ENCODE measurements at places on chromosomes 11 and 22.

DNA sequence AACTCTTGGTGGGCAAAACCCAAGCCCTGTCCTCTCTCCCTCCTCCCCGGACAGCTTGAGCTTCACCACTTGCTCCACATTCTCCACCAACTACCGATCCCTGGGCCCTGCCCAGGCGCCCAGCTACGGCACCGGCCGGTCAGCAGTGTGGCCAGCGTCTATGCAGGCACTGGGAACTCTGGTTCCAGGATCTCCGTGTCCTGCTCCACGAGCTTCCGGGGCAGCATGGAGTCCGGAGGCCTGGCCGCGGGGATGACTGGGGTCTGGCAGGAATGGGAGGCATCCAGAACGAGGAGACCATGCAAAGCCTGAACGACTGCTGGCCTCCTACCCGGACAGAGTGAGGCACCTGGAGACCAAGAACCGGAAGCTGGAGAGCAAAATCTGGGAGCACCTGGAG is 68.9 kb upstream of the RTL6 start:
- no peak for DNase-seq

DNA sequence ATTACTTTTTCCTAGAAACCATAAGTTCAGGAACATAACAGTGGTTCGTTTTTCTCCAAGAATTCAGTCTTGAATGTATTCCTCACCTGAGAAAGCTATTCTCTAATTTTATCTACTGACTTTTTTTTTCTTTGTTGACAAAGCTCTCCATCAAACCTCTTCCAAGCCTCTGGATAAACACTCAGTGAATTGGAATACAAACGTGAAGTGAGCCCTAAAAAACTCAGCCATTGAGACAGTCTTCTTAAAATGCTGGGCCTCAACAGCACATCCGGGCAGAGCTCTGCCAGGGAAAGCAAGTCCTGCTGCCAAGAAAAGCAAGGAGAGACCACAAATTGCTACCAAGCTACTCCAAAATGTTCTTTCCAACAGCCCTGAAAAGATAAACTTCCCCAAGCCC is 7.7 kb upstream of the SLC1A2 start:
- peak; percentile 55 for DNase-seq

GRCh38 chr11:70637186-70637800 is 239.0 kb downstream of the CTTN start:
- no peak for DNase-seq

GRCh38 chr22:48940266-48941032 is 887.2 kb downstream of the BRD1 start:
- DNase-seq, result no peak

GRCh38 chr11:110530900-110531741 is 101.4 kb downstream of the FDX1 start:
- no peak for DNase-seq

- peak; percentile 85 for DNase-seq
Observed at GRCh38 chr22:42365111-42365865, 66.9 kb downstream of the NFAM1 start.

GRCh38 chr11:76806608-76807205 is 23.6 kb downstream of the TSKU start:
- no peak for DNase-seq

GRCh38 chr11:69986830-69987229 is 91.3 kb upstream of the ANO1 start:
- no peak for DNase-seq
